ENCODE measurements at places on chromosomes 3 and 15. TPM values are rescaled to one million over a fixed set of nuclear protein-coding genes. Genes with fewer than 3 reads are reported as not detected.

GRCh38 chr3:33537133-33537532 lies 96.9 kb upstream of the UBP1 start:
- no peak for DNase-seq
- no peaks in the 10 kb centered on the region for H3K27me3 ChIP-seq
- peaks cover 6% of the 10 kb centered on the region for H3K36me3 ChIP-seq
- H3K4me3 ChIP-seq, result no peak overlapping the region
- no peaks in the 10 kb centered on the region for H3K4me1 ChIP-seq
- no peak overlapping the region for H3K27ac ChIP-seq

The SERINC4 gene
- not detected for total RNA-seq

DNA sequence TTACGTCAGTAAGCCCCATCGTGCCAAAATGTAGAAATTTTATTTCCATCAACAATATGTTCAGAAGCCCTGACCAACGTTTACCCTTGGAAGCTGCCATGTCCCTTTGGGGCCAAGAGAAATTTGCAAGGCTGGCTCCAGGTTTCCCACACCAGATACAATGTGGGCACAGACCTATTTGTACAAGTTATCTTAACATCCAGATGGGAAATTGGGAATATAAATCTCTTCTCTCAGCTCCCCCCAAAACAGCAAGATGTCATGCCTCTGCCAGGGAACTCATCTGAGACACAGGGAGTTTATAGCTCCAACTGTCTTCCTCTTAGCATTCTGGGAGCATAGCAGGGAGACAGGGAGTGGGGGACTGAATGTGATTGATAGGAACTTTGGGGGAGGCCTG lies 9.3 kb upstream of the DPPA2 start:
- no peaks in the 10 kb centered on the region for H3K4me1 ChIP-seq
- H3K27ac ChIP-seq, result no peak overlapping the region
- no peak overlapping the region for H3K4me3 ChIP-seq
- H3K27me3 ChIP-seq, result no peaks in the 10 kb centered on the region

- no peak overlapping the region for H3K27ac ChIP-seq
- DNase-seq, result no peak
- H3K4me1 ChIP-seq, result no peaks in the 10 kb centered on the region
- H3K4me3 ChIP-seq, result no peak overlapping the region
- H3K27me3 ChIP-seq, result no peaks in the 10 kb centered on the region
These were observed 201.7 kb upstream of the MLF1 start for GRCh38 chr3:158369279-158369678.

Measured in IMR-90 (cell line).